ENCODE measurements at places on chromosomes 3 and 15.
A peak's percentile ranks its signal among the peaks of the same experiment; 100 is the strongest.

GRCh38 chr3:48016301-48016973, at the start of gene MAP4:
Gene MAP4, minus strand, starts transcription at chr3:48016416. Its CDS starts 17,556 bp downstream, at chr3:47998860.
- DNase-seq: no peak

- no peak for DNase-seq
Measured at GRCh38 chr15:99507016-99507503, 58.7 kb upstream of the MEF2A start.

DNA sequence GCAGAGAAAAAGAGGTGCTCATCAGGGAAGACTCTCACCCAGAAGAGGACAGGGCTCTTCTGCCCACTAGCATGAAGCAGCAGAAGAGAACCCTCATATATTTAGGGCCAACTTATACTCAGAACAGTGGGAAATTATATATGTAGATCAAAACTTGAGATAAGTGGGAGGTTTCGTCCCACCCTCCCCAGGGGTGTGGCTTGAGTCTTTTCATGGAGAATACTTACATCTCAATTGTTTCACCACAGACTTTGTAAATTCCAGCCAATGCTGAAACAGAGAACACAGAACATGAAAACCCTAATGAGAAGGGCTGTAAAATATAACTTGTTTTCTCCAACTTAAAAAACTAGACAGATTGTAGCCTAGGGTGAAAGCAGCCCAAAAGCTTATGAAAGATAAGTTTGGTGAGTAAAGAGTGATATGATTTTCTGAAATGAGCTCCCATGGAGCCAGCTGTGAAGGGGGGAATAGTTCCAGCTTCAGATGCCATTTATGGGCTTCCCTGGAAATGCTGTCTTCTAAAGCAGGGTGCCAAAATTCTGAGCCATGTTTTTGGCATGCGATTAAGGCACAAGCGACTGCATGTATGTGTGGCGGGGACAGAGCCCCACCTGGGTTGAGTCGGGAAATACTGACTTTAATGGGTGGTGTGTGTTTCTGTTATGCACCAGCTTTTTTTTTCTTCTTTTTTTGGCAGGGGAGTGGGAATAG, 92.9 kb downstream of the WDR76 start:
- DNase-seq: no peak

- peak; percentile 31 for DNase-seq
Measured at GRCh38 chr15:101320501-101321052, 25.5 kb upstream of the SNRPA1 start.

GRCh38 chr3:191263365-191263764, 64.3 kb downstream of the OSTN start:
- no peak for DNase-seq

GRCh38 chr3:52403955-52404354, 40.9 kb downstream of the SEMA3G start:
- no peak for DNase-seq

DNA sequence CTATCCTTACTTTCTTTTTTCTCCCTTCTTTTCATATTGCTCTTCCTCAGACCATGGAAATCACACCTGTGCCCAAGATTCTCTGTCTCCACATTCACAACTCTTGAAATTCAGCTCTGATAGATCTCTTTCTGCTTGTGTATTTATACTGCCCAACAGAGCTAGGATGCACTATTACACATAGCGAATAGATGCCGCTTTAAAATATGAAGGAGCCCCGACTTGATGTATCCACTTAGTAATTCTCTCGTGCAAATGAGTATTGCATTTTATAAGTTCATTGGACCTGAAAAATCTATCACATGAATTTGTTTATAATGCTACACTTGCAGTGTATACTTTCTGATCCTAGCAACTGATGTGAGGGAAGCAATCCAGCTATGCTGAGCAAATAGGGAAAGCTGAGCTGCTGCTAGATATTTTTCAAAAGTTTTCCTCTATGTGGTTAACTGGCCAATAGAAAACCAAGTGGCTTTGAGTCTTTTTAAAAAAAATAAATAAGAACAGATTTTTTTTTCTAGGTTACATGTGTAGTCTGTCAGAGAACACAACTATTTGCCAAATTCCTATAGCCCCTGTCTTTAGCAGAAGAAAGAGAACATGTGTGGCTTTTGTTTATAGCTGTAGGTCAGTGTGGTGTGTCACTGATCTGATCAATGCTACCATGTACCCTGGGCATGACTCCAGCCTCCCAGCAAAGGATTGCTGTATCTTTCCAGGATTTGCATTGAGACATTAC, 64.3 kb upstream of the LEKR1 start:
- DNase-seq: no peak

DNA sequence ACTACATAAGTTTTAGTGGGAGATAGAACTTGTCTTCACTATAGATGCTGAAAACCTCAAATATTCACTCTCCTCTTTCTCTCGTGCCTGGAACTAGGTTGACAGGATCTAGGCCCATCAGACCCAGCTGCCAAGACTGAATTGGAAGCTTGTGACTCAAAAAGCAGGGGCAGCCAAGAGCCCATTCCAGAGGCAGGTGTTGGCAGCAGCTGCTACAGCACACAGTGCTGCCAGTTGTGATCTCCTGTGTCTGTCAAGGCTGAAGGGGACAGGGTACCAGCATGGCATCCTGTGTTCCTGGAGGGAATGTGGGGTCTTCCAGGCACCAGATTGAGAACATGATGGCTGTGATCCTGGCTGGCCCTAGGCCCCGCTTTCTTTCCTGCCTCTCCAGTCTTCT, 92.5 kb upstream of the MB21D2 start:
- DNase-seq: no peak

GRCh38 chr15:78740904-78741274, 70.4 kb downstream of the ADAMTS7 start:
- DNase-seq: no peak

DNA sequence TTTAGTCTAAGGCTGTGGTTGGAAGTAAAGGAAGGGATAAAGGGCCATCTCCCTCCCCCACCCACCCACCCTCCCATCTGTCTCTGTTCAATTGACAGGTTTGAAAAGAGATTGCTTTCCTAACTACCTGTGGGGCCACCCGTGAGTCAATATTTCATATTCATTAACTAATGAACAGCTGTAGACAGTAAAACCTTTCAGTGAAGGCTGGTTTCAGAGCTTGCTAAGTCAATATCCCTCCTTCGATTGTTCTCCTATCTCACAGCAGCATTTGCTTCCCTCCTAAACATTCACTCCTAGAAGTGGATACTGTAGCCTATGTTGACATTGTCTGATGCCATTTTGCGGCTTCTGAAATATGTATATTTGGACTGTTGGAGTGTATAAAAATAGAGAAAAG, 85.9 kb upstream of the SYNPR start:
- no peak for DNase-seq

- no peak for DNase-seq
Measured at GRCh38 chr15:74893627-74894026, 3.8 kb downstream of the MPI start.
